A549 treated with Mapracorat at 1 μM for 4 hours (cell line): ENCODE measurements at places on chromosomes 4 and X. TPM values are rescaled to one million over a fixed set of nuclear protein-coding genes. Genes with fewer than 3 reads are reported as not detected.

The UGT2B10 gene
- 0.15 TPM in 1 of 5 replicates, not detected in the others for total RNA-seq

The TIMM8A gene
- 27.4 to 30.1 TPM (median 27.8 TPM) in 5 replicates for total RNA-seq

The PIR gene
- total RNA-seq, result 51.4 to 54.5 TPM (median 52.4 TPM) in 5 replicates

The HPRT1 gene
- total RNA-seq, result 99.2 to 131 TPM (median 107 TPM) in 5 replicates

The NPNT gene
- 0.34 to 0.57 TPM (median 0.35 TPM) in 5 replicates for total RNA-seq

The POLN gene
- 0.33 to 1.8 TPM (median 0.64 TPM) in 5 replicates for total RNA-seq
